ENCODE measurements at places on chromosomes 4 and X.

GRCh38 chr4:3330707-3331106 is 37.9 kb downstream of the RGS12 start:
- no peak for DNase-seq

DNA sequence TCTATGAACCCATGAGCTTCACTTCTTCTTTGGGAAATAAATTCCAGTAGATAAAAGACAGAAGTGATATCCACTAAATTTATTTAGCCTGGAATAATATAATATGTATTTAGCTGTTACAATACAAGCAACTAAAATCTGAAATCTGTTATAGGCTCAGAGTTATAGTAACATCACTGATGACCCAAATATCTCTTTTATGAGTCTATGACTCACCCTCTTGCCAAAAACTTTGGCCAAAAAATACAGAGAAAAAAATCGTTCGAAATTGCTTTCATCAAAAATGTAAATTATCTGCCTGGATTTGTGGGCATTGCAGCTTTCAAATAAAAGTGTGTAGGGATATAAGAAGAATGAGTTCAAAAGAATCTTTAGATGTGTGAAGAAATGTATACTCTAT is 89.4 kb upstream of the DKK2 start:
- DNase-seq, result no peak

DNA sequence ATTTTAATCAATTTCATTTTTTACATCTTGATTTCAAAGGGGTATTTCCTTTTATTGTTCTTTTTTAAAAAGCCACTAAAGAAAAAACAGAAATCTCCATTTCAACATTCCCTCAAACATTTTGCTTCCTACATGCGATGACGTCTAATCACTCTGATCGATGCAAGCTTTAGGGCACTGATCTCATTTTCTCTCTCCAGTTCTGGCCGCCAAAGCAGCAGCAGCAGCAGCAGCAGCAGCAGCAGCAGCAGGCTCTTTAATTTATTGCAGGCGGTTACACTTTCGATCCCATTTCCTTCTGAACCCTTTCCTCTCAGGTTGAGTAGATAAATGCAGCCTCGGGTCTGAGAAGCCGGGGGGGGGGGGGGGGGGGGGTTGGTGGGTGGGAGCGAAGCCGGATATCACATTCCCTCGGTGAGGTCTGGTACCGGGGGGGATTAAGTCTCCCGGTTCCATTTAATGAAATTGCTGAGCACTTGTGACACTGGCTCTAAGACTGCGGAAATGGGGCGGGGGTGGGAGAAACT is 3.4 kb upstream of the PCDH7 start:
- DNase-seq, result no peak

GRCh38 chr4:138103597-138104283 is 138.4 kb downstream of the SLC7A11 start:
- DNase-seq, result no peak

DNA sequence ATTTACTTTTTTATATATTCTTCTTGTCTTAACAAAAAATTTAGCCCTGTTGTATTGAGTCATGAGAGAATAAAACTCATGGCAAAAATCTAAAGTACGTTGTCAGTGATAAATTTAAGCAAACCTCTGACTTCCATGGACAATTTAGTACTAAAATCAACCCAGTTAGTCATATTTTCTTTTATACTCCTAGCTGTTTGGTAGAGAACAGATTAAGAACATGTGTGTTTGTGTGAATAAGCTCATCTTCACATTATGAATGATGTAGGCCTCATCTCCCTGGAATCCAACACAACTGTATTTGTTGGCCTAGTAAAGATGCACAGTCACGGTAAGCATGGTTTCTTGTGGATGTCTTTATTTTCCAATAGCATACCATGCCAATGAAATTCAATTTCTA is 40.8 kb upstream of the FAM47B start:
- DNase-seq, result no peak

DNA sequence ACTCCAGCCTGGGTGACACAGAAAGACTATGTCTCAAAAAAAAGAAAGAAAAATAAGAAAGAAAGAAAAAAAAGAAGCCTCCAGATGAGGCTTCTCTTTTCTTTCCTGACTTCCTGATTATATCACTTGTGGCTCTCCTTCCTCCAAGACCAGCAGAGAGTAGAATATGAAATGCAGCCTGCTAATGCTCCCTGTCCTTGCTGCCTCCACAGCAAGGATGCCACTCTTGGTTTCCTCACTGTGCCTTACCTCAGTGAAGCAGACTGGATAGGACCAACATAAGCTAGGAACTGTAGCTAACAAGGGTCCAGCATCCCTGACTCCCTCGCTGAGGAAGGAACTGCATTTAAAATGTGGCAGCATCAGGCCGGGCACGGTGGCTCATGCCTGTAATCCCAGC is 11.7 kb downstream of the SLC25A43 start:
- DNase-seq, result no peak

DNA sequence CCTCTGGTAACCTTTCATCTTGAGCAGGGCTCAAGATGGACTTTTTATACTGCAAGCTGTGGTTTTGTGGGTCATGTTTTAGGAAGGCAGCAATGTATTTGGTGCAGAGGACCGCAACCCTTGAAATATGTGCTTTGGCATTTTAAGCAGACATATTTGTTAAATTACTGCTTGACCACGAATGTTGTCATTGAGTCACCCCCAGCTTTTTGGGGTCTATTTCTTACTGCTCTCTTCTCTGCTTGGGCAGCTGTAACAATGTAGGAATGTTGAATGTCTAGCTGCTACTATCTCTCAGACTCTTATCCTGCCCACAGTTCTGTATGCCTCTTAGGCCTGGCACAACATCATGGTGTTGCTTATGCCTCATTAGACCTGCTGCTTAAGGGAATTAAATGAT is 6.0 kb downstream of the RBPJ start:
- no peak for DNase-seq

DNA sequence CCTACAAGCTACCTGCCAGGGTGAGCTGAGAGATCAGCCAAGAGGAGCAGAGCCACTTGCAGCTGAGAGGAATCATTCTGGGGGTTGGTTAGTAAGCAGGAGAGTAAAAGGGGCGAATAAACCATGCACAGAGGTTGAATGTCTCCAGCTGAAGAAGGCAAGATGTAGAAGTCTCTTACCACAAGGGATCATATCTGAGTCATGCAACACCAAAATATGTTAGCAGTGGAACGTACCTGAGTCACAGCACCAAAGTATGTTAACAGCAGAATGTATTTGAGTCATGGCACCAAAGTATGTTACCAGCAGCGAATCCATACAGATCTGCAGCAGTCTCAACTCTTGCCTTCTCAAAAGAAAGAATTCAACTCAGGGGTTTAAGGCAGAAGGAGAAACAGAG is 29.9 kb downstream of the C4orf51 start:
- no peak for DNase-seq

DNA sequence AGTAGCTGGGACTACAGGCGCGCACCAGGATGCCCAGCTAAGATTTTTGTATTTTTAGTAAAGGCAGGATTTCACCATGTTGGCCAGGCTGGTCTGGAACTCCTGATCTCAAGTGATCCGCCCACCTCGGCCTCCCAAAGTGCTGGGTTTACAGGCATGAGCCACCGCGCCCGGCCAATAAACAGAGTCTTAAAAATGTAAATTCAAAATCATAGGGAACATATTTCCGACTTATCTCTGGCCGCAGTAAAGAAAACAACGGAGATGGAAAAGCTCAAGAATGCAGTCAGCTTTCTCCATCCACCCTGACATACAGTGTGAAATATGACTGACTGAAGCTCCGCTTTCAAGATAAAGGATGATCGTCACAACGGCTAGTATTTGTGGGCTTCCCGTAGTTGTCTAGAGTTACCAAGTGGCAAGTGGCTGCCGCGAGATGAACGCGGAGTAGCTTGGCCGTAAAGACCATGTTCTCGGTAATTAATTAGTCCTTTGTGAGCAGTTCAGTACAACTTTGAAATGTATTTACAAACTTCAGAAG is 495.1 kb upstream of the FAT1 start:
- DNase-seq, result no peak

DNA sequence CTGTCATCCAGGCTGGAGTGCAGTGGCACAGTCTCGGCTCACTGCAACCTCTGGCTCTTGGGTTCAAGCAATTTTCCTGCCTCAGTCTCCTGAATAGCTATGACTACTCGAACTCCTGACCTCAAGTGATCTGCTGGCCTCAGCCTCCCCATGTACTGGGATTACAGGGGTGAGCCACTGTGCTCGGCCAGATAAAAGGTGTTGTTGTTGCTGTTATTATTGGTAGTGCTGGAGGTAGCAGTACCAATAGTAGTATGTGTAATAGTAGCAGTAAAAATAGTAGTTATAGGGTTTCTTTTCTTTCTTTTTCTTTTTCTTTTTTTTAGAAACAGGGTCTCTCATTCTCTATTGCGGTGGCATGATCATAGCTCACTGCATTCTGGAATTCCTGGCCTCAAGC is 592.1 kb downstream of the ARAP2 start:
- DNase-seq, result no peak

GRCh38 chrX:1589356-1590130 is 1.9 kb upstream of the AKAP17A start:
- DNase-seq, result no peak

GRCh38 chrX:49209434-49210251 is 9.7 kb upstream of the SYP start:
- DNase-seq, result peak; percentile 76

DNA sequence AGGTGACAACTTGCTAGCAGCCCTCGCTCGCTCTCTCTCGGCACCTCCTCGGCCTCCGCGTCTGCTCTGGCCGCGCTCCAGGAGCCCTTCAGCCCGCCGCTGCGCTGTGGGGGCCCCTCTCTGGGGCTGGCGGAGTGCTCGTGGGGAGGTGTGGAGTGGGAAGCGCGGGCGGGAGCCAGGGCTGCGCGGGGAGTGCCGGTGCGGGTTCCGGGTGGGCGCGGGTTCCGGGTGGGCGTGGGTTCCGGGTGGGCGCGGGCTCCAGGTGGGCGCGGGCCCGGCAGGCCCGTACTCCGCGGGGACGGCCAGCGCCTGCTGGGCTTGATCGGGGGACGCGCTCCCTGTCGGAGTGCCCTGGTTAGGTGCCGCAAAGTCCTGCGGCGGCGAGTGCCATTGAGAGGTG is 384.3 kb downstream of the GPM6A start:
- no peak for DNase-seq

DNA sequence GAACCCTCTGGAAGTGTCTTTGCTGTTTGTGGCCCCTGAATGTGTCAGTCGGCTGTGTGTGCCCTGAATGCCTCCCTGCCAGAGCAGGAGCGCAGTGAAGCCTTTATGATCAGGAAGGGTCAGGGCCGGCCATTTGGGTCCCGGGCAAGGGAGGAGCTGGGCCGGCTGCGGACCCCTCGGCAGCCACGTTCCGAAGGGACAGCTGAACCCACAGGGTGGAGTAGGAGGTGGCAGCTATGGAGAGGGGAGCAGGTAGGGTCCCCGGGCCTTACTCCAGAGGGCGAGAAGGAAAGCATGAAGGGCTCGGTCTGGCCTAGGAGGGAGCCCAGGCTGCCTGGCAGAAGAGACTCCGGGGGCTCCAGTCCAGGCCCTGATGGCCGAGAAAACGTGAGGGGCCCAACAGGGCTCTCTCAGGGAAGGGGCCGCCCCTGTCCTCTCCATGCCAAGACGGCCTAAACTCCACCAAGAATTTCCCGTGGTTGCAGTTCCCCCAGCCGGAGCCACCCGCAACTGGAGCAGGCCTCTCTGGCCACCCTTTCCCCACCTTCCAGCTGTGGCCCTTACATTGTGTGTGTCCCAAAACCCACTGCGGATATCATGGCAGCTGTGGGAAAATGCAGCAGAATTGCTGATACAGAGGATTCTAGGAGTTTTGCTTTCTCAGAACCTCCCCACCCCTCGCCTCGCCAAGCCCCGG is 182.2 kb upstream of the STK26 start:
- no peak for DNase-seq

- no peak for DNase-seq
These were observed 554 bp downstream of the PCDH7 start for GRCh38 chr4:30720661-30721184.

DNA sequence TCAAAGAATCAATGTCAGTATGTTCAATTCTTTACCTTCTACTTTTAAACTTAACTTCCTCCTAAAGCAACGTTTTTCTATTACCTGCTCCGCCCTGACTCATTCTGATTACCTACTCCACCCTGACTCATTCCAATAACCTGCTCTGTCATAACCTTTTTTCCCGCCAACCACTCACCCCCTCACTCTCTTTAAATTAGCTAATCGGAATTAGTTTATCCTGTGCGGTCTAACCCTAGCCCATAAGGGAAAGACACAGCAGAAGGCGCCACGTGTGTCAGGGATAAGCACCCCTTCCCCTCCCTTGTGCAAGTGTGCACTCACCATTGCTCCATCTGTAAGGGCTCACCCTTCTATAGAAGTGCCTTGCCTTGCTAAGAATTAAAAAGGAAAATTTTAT is 64.4 kb downstream of the EIF4E start:
- no peak for DNase-seq

DNA sequence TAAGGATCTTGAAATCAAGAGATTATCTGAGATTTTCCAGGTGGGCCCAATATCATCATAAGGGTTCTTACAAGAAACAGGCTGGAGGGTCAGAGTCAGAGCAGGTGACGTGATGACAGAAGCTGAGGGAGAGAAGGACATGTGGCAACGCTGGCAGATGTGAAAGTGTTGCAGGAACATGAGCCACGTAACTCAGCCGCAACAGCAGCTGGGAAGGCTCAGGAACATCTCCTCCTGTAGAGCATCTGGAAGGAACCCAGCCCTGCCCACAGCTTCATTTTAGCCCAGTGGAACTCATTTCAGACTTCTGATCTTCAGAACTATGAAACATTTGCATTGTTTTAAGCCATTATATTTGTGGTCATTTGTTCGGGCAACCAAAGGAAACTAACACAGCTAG is 156.3 kb upstream of the VEGFC start:
- no peak for DNase-seq

GRCh38 chr4:32003548-32003947 is 1283.4 kb downstream of the PCDH7 start:
- no peak for DNase-seq

DNA sequence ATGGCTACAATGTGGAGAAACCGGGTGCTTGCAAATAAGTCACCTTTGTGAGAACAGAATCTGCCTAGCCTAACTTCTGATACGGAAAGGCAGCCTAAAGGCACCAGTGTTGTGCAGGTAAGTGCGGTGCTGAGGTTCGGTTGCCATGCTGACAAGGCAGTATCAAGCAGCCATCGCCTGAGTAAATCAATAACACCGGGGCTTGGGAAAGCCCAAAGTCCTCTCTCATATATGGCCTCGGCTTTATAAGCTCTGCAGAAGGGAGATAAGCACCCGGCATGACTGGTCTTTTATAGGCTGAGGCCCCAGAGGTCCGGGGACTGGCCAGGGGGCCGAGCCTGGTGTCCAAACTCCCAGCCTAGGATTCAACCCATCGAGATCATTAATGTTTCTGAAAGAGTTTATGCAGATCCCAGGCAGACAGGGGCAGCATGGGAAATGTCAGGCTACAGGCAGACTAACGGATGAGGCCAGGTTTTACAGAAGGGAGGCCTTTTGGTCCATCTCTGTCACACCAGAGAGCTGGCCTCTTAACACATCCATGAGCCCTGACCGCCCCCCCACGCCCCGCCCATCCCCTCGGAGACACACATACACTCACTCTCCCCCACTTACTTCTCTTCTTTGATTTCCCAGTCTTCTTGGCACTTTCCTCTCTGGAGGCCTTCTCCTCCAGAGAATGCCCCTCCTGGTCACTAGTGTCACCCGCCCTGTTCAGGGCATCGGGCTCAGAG is 38.5 kb downstream of the ELF4 start:
- no peak for DNase-seq

All from NCI-H2171 treated with DMSO at 0.1 percent for 48 hours (cell line).